A549 treated with CORT108297 at 1 μM for 4 hours (cell line): ENCODE measurements at places on chromosomes 4 and X. TPM values are rescaled to one million over a fixed set of nuclear protein-coding genes. Genes with fewer than 3 reads are reported as not detected.

The SLC49A3 gene
- total RNA-seq: 0.09 to 0.28 TPM (median 0.16 TPM) in 5 replicates

The NPNT gene
- total RNA-seq: 0.22 to 0.37 TPM (median 0.32 TPM) in 5 replicates

The PITX2 gene
- total RNA-seq: 0.97 to 1.2 TPM (median 1.1 TPM) in 5 replicates

The ELK1 gene
- total RNA-seq: 31.9 to 40.8 TPM (median 37.1 TPM) in 5 replicates
